ENCODE measurements at places on chromosomes 16 and 17.

DNA sequence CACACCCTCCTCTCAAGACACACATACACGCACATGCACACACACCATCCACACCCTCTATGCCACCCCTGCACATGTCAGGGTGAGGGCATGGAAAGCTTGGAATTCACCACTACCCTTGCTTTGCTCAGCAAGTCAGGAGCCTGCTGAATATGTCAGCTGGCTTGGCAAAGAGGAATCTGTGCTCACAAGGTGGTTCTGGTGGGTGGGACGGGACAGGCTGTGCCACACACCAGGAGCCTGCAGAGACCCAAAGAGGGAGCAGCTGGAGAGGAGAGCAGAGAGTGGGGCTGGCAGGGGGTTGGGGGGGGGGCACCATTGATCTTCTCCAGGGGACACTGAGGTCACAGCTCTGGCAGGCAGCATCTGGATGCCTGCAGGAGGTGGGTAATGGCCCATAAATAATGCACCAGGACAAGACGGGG is 48.7 kb upstream of the NDRG4 start:
- DNase-seq, result no peak

DNA sequence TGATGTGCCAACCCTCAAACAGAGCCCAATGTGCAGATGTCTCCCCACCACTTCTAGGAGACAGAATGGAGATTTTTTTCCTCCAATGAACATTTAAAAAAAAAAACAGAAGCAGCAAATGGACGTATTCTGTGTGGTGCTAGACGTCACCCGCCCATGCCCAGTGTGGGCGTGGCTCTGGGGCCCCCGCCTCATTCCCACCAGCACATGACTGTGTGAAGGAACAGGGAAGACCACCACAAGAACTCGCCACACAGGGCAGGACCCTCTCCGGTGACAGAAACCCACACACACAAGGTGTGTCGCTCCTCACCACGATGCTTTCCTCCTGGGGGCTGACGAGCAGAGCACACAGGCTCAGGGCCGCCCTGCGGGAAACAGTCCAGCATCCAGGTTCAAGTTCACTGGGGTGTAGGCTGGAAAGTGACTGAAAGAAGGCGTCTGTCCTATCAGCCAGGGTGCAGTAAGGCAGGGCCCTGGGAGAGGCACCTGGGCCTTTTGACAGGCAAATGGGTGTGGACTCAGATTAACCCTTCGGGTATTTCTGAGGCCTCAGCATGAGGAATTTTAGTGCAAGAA is 53.5 kb downstream of the KLHDC4 start:
- no peak for DNase-seq

- no peak for DNase-seq
These were observed 10.7 kb downstream of the RPRML start for GRCh38 chr17:46968224-46968834.

GRCh38 chr16:47592232-47592631 is 131.1 kb downstream of the PHKB start:
- no peak for DNase-seq

GRCh38 chr17:33084755-33085154 is 93.1 kb downstream of the SPACA3 start:
- DNase-seq, result no peak
